T follicular helper cell (primary cell): ENCODE measurements at places on chromosomes 1 and 21.

GRCh38 chr1:211210052-211210451, 49.1 kb upstream of the RCOR3 start:
- no peak for DNase-seq

DNA sequence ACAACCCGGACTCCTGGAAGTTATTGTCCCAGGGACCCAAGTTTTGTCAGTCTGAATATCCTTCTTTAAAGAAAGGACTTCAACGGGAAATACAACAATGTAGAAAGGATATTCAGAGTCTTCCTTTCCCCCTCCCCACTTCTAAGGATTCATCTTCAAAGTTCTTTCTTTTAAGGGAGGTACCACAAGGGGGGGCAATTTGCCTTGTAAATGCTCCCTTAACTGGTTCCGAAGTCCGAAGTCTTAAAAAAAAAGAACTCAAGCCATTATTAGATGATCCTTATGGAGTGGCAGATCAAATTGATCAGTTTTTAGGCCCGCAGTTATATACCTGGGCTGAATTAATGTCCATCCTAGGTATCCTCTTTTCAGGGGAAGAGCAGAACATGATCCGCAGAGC, 47.0 kb downstream of the SERINC2 start:
- DNase-seq = no peak

- no peak for DNase-seq
These were observed 92.1 kb downstream of the LRRC8C start for GRCh38 chr1:89725011-89725370.

DNA sequence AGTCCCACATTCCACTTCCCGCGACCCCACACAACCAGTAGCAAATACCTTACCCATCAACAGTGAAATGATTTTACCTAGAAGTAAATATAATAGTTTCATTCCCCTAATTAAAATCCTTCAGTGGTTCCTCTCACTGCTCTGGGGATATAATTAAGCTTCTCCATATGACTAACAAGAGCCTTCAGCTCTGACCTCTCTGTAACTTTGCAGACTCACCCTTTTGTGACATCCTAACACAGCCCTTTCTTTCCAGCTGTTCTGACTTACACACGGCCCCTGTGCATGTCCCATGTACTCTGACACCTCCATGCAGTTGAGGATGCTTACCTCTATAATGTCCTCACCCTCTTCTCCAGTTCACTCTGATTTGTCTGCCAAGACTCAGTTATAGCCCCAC, 137.3 kb upstream of the SPAG17 start:
- no peak for DNase-seq

DNA sequence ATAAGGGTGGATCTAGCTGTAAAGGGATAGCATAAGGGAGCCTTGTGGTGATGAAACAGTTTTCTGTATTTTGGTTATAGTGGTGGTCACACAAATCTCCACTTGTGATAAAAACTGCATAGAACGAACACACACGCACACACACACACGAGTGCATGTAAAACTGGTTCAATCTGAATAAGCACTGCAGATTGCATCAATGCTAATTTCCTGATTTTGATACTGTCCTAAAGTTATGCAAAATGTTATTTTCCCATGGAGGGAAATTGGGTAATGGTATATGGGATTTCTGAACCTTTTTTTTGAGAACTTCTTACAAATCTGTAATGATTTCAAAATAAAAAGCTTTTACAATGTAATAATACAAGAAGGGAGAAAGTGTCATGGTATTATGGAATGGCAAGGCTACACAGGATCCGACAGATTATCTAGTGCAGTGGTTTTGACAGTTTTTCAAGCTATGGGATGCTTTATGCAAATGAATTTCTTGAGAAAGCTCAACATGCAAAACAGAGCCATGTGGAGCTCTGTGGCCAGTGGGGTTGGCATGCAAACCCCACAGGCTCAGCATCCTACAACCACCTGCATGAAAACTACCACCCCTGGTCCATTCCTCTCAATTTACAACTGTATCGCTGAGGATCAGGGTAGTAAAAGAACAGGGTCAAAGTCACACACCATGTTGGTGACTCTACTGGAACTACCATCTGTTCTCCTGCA, 18.8 kb downstream of the SLC41A1 start:
- no peak for DNase-seq

GRCh38 chr1:156154317-156154749, 948 bp downstream of the SEMA4A start:
- no peak for DNase-seq

- no peak for DNase-seq
These were observed 67.5 kb upstream of the ACOT11 start for GRCh38 chr1:54480525-54480848.

- no peak for DNase-seq
These were observed 32.6 kb downstream of the HSD3B1 start for GRCh38 chr1:119539636-119540035.

GRCh38 chr1:238592621-238593020, 701.9 kb upstream of the ZP4 start:
- DNase-seq = no peak

DNA sequence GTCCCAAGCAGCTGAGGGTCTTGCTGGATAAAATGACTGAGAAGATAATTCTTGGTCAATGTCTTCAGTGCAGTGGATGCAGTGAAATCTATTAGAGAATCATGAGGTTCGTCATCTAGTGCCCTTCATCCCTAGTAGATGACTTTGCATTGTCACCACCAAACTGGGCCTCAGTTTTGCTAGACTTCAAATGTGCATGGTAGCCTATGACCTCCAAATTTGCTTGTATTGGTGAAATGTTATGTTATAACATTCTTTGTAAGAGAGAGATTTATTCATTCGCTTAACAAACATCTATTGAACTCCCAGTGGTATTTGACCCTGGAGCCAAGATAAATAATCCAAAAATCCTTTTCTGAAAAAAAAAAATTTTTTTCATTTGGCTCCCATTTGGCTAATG, 183.8 kb downstream of the LMX1A start:
- no peak for DNase-seq

DNA sequence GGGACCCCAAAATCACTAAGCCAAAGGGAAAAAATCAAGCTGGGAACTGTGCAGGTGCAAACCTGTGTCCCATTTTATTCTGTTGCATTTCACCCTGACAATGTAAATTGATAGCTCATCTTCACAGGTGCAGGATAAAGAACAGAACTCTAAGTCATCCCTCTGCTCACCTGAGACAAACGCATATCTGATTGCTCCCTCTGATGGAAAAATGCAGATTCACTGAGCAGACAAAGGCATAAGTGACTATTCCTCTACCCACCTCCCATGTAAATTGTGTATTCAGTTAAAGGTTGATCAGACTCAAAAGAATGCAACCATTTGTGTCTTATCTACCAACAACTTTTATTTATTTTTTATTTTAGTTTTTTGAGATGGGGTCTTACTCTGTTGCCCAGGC, 644.2 kb downstream of the PTPRU start:
- no peak for DNase-seq

GRCh38 chr1:26831546-26832248, 5.2 kb downstream of the ZDHHC18 start:
- DNase-seq = no peak

- no peak for DNase-seq
These were observed 89.0 kb downstream of the UBE2U start for GRCh38 chr1:64292399-64292798.

GRCh38 chr1:206676499-206676898, 8.2 kb upstream of the MAPKAPK2 start:
- DNase-seq = no peak

- no peak for DNase-seq
These were observed 853 bp downstream of the USP16 start for GRCh38 chr21:29025328-29025713.

DNA sequence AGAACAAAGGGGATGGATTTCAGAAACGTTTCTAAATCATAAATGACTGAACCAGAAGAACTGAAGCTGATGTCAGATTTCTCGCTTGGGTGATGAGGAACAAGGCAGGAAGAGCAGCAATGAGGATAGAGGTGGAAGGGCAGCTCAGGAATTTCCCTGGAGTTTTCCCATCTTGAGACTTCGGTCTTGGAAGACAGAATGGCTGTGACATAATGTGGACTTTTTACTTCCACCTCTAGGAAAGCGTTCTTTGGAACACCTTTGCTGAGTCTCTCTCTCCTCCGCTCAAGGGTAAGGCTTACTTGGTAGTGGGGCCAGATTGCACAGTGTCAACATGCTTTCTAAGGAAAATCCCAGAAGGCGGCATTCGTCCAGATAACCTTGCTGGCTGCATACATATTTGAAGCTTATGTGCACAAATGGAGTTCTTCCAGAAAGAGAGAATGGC, 36.6 kb downstream of the DEGS1 start:
- DNase-seq = no peak
